Stimulated activated CD8-positive, alpha-beta memory T cell treated with anti-CD3 and anti-CD28 coated beads, Interleukin-4, amount 100 ng/mL, for 24 hours (primary cell): ENCODE measurements at places on chromosomes 16 and 17.
A peak's percentile ranks its signal among the peaks of the same experiment; 100 is the strongest.

DNA sequence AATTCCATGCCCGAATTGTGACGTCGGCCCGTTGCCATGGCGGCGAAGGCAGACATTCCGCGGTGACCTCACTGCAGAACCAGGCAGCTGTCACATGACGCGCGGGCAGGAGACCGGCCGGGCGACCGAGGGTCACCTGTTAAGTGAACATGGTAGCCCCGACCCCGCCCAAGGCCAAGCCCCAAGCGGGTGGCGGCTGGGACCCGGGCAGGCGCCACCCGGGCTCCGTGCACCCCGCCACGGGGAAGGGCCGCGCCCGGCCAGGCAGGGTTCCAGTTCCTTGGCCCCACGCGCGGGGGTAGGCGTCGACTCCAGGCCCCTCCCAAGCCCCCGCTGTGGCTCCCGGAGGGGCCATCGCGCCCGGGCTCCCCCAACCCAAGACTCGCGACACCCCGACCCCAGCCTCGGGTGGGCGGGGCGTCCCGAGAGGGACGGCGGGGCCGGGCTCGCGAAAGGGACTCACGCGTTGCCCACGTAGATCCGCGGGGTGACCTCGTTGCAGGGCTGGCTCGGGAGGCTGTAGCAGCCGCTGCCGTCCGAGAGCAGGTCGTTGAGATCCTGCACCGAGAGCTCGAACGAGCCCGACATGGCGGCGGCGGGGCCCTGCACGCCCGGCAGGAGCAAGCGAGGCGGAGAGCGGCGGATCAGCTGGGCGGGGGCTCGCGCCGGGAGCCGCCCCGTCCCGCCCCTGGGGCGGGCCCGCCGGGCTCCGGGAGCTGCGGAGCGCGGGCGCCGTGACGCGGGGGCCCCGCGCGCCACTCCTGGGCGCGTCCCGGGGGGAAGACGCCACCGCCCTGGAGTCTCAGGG, at the start of gene DUSP3:
Gene DUSP3, minus strand, starts transcription at position 641 of the 808 bp plus-strand sequence. Its CDS starts 53 bp downstream, at position 588.
- DNase-seq = peak; percentile 59

DNA sequence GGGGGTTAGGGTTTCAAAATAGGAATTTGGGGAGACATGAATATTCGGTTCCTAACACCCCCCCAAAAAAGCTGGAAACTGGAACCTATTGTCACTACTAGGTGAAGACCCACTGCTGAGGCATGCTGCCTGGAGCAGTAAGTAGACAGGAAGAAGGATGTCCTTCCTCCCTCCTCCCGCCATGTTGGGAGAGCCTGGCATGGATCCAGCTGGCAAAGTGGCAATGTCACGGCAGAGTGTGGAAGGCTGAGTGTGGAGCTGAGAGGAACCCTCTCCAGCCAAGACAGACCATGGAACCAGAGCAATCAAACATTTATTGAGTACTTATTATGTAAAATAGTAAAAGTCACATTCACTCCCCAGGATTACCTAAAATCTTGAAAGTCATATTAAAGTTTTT, 49.0 kb downstream of the CCDC182 start:
- DNase-seq = no peak

- no peak for DNase-seq
These were observed 5.2 kb upstream of the TMEM97 start for GRCh38 chr17:28313841-28314240.

DNA sequence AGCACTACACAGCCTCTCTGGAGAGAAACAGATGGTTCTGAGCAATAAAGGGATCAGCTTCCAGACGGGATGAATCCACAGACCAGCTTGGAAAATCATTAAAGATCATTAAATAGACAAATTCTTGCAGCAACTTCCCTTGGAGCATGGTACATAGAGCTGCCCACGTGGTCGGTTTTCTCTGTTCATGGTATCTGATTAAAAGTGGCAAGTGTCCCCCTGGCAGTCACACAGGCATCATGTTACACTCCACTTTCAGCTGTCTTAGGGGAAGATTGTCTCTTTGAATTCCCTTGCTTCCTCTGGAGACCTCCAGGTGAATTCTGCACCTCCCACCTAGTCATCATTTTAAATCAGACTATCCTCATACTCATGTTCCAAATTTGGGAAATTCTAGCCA, 92.2 kb upstream of the CACNG3 start:
- DNase-seq = no peak

DNA sequence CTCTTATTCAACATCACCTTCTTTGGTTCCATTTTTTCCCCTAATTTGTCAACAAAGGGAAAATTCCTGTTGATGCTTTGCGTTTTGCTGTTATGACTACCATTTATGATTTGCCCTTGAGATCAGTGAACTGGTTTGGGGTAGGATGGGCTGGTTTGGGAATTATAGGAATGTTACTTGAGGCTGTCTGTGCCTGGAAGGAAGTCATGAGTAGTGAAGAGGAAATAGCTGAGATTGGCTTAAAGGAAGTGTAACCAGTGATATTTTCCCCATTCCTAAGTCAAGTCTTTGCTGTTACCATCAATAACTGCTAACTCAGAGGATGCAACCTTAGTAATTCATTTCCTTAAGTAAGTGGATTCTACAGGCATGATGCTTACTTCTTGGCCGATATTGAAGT, 179.2 kb downstream of the MAP2K6 start:
- DNase-seq = no peak

DNA sequence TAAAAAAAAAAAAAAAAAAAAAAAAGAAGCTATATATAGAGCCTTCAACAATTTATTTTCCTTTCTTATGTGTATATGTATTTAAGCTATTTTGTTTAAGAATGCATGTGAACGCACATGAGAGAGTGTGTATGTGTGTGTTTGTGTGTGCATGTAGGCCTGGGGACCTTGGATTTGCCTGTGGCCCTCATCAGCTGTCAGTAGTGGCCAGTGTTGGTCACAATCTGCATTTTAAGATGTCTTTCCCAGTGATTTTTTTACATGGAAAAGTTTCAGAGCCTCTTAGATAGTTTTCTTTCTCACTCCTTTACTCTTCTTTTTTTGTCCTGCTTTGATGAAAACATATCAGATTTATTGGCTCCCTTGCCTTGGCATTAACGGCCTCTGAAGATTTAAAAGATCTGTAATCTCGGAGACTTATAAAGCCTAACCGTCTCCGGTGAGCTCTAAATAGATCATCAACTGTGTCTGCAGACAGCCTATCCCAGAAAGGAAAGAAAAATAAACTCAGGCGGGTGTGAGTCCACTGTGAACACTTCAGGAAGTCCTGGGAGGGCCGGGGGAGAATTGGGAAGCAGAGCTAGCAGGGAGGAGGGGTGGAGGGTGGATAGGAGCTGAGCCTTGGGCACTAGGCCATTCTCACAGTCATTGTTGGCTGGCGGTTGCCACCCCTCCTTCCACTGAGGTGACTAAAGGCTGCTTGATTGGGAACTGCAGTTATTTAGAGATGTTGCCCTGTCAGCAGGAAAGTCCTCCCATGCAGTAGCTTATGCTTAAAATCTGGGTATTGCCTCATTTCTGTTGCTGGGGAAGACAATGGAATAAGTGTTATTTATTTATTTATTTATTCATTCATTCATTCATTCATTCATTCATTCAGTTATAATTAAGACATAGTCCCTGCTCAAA, 86.8 kb downstream of the WWP2 start:
- no peak for DNase-seq

GRCh38 chr17:42180922-42181850, at the start of gene KCNH4:
Gene KCNH4 (minus strand): TSS chr17:42181142. CDS start chr17:42180945, 197 bp downstream.
- DNase-seq = peak; percentile 81

GRCh38 chr17:65704731-65705130, 143.3 kb upstream of the AXIN2 start:
- DNase-seq = no peak

GRCh38 chr17:6551356-6551755, 5.0 kb downstream of the PITPNM3 start:
- DNase-seq = no peak

DNA sequence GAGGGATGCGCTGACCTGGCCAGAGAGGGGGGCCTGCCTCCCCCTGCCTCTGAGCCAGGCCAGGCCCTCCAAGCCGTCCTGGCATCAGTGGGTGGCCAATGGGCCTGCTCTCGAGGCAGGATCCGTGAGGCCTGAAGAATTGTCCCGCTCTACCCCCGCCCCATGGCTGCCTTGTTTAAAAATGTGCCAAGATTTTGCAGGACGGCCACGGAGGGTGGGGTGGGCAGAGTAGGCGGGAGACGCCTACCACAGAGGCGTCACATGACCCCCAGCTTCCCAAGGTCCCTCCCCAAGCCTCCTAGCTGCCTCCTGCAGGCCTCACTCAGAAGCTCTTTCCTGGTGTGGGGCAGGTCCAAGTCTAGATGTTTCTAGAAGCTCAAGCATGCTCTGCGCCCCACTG, 69.5 kb downstream of the ENGASE start:
- DNase-seq = no peak

GRCh38 chr17:17175917-17176316, 30.2 kb downstream of the PLD6 start:
- no peak for DNase-seq

DNA sequence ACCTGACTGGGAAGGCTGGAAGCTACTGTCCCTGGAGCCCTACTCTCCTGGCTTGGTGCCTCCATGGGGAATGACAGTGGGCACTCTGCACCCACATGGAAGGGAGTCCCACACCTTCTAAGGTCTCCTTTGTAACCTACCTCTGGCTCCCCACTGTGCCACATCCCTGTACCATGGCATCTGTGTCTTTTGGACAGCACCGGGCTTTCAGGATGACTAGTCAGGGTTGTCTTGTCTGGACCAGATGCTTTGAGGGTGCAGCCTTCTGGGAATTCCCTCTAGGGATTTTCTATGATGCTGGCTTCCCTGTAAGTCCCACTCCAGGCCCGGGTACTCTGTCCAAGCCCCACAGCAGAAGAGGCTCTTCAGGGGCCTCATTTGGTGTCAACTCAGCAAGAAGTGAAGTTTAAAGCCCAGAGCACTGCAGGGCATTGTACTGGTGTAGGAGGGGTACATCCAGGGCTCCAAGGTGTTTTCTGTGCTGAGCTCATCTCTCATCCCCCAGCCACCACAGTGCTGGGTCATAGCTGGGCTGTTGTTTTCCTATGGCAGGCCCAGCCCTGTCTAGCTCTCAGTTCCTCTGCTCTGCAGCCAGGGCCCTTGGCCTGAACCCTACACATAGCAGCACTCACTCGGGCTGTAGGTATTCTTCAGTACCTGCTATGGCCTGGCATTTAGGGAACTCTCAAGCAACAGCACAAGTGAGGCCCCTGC, 255.3 kb downstream of the CPPED1 start:
- DNase-seq = no peak

GRCh38 chr17:44361292-44362260, 2.1 kb downstream of the FAM171A2 start:
- DNase-seq = no peak

DNA sequence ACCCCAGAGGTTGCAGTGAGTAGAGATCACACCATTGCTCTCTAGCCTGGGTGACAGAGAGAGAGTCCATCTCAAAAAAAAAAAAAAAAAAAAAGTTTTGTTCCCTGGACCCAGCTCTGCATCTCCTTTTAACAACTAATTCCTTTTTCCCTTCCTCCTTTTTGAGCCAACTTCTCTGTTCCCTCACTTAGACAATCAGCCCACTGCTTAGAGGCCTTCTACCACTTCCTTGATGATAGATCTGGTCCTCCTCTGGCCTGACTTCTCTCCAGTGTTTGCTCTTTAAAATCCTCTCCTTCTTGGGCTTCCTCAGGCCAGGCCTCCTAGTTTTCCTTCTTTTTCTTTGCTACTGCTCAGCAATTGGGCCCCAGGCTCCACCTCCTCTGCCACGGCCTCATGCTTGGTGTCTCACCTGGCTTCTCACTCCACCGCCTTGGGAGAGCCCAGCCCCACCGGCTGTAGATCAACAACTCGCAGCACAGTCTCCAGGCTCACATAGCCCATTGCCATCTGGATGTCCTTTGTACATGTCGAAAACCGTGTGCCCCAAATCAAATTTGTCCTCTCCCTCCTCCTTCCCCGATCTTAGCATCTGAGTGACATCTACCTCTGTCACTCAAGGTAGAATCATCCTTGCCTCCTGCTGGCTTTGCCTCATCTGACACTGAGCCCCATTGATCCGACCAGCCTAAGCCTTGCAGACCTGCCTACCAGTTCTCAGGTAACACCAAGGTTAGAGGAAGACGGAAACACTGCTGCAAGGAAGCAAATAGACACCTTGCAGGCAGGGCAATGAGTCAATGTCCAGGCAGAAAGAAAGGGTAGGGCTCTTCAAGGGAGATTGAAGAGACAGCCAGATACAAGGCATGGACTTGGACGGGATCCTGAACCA, 17.4 kb downstream of the ARHGAP27 start:
- DNase-seq = no peak

DNA sequence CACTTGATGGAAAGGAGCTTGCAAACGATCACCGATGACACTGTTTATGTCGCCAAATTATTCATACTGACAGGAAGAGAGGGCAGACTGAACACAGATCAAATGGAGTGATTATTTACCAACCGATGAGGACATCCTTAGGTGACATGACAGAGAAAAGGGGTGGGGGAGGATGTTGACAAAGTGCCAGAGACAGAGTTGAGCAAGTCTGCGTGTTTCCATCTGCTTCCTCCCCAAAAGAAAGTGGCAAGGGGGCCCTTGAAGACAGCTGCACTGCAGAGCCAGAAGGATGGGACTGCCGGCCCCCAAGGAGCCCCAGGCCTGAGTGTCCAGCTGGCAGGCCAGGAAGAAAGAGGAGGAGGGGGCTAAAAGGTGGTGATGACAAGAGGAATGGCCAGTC, 191.0 kb upstream of the RPL38 start:
- no peak for DNase-seq

DNA sequence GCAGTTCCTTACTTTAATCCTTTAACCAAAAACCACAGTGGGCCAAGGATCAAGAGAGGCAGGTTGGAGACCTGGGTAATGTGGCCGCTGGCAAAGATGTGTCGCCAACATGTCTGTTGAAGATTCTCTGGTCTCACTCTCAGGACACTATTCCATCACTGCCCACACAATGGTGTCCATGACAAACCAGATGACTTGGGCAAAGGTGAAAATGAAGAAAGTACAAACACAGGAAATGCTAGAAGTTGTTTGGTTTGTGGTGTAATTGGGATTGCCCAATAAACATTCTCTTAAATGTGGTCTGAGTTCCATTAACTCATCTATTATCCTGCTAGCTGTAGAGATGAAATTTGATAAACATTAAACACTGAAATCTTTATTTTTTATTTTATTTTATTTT, 43.3 kb downstream of the SALL1 start:
- no peak for DNase-seq

DNA sequence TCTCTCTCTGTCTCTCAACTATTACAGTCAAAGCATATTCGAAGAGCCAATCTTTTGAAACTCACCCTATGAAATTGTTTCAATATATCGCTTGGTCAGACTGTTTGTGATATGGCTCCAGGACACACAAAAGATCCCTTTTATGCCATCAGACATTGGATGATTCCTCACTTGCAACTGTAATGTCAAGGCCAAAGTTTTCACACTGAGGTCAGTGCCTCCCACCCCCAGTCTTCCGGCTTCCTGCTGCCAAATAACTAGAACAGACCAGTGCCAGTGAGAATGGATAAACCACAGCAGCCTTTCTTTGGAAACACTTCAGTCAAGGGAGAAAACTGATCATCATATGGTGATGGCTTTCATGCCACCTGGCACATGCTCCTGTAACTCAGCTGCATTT, 321.9 kb upstream of the ZFHX3 start:
- DNase-seq = no peak

- no peak for DNase-seq
These were observed 83.9 kb upstream of the IRX3 start for GRCh38 chr16:54370278-54371040.
